Stimulated activated CD4-positive, alpha-beta T cell treated with anti-CD3 and anti-CD28 coated beads, Interleukin-1b, Interleukin-23, amount 100 ng/mL, for 24 hours (primary cell): ENCODE measurements at places on chromosomes 1 and 21.
A peak's percentile ranks its signal among the peaks of the same experiment; 100 is the strongest.

DNA sequence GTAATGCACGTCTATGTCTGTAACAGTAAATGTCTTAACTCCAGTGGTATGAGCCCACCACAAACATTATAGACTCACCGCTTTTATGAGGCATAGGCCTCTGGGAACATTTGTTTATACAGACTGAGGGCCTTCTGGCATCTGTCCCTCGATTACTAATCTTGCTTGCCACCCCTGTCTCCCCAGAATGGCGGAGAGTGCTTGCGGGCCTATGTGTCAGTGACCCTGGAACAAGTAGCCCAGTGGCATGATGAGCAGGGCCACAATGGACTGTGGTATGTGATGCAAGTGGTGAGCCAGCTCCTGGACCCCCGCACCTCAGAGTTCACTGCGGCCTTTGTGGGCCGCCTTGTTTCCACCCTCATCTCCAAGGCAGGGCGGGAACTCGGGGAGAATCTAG, 18.3 kb upstream of the SHISA4 start:
- no peak for DNase-seq

GRCh38 chr1:161722406-161722805, 1.1 kb downstream of the FCRLB start:
- DNase-seq, result no peak

- DNase-seq, result no peak
Observed at GRCh38 chr1:231933711-231934626, 307.4 kb downstream of the DISC1 start.

- no peak for DNase-seq
Observed at GRCh38 chr21:20800106-20800505, 198.1 kb upstream of the NCAM2 start.

DNA sequence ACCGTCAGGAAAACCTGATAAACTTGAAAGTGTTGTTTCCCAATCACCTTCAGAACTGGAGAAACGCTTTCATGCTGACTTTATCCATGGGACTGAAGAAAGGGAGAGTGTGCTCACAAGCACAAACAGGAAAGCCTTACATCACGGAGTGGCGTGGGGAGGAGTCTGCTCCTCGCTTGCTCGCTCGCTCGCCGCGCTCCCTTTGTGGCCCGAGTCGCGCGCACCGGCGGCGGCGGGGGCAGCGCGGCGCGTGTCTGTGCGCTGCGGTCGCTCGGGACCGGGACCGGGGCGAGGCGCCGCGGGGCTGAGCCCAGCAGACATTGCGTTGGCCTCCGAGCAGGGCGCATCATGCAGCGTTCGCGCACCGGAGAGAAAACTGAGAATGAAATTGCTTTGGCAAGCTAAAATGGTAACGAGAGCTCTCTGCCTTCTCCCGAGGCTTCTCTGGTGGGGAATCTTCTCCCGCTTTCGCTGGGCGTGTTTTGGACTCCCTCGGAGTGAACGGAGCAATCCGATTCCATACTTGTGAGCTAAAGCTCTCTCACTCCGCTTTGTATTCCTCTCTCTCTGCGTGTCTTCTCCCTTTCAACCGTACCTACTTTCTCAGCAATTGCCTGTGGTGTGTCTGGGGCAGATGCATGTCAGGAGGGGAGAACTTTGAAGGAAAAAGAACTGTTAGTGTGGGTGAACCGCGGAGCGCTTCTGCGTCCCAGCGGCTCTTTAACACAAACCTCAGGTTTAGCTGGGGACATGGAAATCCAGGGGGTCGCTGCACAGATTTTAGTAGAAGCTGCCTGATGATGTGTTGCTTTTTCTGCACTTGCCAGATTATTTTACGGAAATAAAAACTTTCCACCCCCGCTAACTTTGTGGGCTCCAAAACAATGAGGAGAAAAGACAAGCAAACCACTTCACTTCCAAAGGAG, at the start of gene RGL1:
Gene RGL1 (plus strand): TSS at position 205 of the 926 bp plus-strand sequence. CDS start 178 bp downstream, at position 383.
- peak; percentile 8 for DNase-seq

GRCh38 chr1:9357958-9358357, 65.3 kb downstream of the SPSB1 start:
- DNase-seq, result no peak
